ENCODE measurements at places on chromosomes 13 and 19. TPM values are rescaled to one million over a fixed set of nuclear protein-coding genes. Genes with fewer than 3 reads are reported as not detected.

- H3K27ac ChIP-seq, result no peak overlapping the region
- no peaks in the 10 kb centered on the region for H3K4me1 ChIP-seq
- no peaks in the 10 kb centered on the region for H3K27me3 ChIP-seq
- no peak overlapping the region for H3K4me3 ChIP-seq
- H3K36me3 ChIP-seq, result no peaks in the 10 kb centered on the region
- no peak for DNase-seq
Measured at GRCh38 chr13:74465271-74465670, 331.1 kb upstream of the KLF12 start.

DNA sequence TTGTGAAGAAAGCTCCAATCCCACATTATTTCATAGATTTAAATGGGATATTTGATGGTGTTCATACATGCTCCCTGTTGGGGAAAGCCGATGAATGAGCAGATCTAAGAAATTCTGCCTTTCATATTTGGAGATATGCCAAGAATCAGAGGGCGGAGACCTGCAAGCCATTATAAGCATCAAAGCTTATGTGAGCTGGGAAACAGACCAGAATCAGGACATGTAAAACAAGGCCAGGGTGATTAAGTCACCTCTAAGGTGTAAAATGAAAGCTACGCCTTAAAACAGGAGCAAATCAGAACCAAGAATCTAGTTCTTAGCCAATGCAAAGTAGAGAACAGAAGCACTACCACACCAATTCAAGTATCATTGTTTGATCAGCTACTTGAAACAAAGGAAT is 392.4 kb downstream of the DCT start:
- DNase-seq, result no peak
- no peaks in the 10 kb centered on the region for H3K36me3 ChIP-seq
- H3K27ac ChIP-seq, result no peak overlapping the region
- no peak overlapping the region for H3K4me3 ChIP-seq

DNA sequence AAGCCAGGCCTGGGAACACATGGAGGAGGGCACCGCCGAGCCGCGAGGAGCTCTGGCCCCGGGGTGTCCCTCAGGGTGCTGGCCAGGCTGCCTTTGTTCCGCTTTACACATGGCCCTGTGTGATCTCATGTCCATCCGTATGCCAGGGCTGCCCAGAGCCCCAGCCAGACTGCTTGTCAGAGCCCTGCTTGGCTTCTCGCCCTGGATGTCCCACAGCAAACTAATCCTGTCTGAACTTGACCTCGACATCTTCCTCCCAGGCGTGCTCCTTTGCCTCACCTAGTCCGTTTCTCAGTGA is 14.3 kb downstream of the BCKDHA start:
- H3K4me3 ChIP-seq, result peak overlapping the region; percentile 8
- H3K4me1 ChIP-seq, result peaks cover 11% of the 10 kb centered on the region
- peaks cover 7% of the 10 kb centered on the region for H3K36me3 ChIP-seq
- H3K27me3 ChIP-seq, result no peaks in the 10 kb centered on the region

The PNMA8A gene
- 2.3 TPM for total RNA-seq

The CCDC124 gene
- total RNA-seq, result 43.8 TPM

The ADGRE2 gene
- total RNA-seq, result 32.1 TPM
